ENCODE measurements at places on chromosomes 3 and 15.

DNA sequence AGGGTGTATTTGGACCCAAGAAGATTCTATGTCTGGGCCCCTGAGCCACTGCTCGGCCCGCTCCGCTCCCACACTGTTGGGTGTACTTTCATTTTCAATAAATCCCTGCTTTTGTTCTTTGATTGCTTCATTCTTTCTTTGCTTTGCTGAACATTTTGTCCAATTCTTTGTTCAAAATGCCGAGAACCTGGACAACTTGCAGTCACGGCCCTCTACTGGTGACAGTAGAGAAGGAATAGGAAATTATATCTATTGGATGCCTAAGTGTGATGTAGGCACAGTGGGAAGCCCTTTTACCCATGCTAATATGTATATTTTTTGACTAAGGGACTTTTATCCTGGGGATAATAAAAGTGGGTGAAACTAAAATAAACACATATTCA, 340.8 kb downstream of the LRRC3B start:
- no peak for DNase-seq

DNA sequence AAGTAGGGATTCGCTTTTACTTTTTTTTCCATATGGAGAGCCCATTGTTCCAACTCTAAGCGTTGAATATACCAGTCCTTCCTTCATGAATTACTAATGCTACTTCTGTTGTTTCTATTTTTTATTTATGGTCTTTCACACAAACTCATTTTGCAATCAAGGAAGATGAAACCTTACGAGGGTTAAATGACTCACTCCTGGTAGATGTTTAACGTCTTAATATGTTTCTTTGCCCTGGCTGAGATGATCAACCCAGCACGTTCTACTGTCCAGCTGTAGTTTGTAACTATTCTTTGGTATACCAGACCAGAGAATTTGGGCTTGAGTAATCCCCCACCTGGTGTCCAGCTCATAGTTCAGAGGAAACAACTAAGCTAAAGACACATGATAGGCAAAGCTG, 23.1 kb downstream of the CDCP1 start:
- no peak for DNase-seq

DNA sequence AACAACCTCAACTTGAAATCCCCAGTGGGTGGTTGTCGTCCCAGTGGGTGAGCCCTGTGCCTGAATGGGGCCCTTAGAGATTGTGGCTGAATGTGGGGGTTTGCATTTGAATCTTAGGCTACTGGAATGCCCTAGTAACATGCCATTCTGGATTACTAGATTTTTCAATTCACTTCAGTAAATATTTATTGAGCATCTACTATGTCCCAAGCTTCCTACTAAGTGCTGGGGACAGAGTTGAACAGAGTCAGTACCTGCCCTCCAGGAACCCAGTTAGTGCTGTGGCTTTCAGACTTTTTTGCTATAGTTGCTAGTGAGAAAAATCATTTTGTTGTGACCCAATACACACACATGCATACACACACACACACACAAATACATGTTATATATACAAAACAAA, 39.0 kb downstream of the CORO2B start:
- DNase-seq = no peak

DNA sequence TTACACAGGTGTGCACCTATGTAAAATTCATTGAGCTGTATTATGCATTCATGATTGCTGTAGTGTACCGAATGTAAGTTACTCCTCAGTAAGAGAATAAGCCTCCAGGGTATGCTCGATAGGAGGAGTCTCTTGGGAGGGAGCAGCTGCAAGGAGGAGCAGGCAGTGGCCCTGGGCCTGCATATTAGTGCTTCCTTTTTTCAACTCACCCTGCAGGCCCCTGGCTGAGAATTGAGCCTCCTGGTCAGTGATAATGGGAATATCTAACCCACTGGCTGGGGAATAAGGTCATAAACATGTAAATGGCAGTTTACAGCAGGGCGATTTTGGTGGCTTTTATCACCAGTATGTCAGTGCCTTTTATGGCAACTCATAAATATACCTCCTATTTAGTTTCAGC, 21.7 kb upstream of the SFMBT1 start:
- DNase-seq = no peak

GRCh38 chr3:42711491-42712343, 9.1 kb upstream of the HHATL start:
- no peak for DNase-seq

GRCh38 chr15:88834211-88834812, 31.1 kb downstream of the ACAN start:
- peak; percentile 3 for DNase-seq

Data from hippocampal formation (tissue), 2 donors.